Activated naive CD4-positive, alpha-beta T cell treated with anti-CD3 and anti-CD28 coated beads, Interleukin-2, amount 50 U/mL, for 16 hours (primary cell): ENCODE measurements at places on chromosomes 1 and 21.
A peak's percentile ranks its signal among the peaks of the same experiment; 100 is the strongest.

GRCh38 chr21:42518626-42519025, 5.0 kb downstream of the SLC37A1 start:
- DNase-seq, result no peak

GRCh38 chr1:65539266-65540131, 119.0 kb downstream of the LEPR start:
- DNase-seq, result no peak

DNA sequence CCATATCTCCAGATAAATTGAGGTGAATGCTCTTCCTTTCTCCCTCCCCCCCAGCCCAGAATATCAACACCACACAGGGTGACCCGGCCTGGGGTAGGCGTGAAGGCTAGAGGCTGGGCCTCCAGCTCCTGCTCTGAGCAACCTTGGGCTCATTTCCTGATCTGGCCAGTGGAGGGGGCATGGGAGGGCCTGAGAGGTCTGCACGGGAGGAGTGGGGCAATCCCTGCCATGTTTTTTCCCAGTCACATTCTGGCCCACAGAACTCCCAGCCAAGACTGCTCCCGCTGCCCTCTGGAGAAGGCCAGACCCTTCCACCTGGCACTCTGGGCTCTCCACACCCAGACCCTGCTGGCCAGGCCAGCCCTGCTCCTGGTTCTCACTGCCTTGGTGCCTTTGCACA, 3.9 kb downstream of the CLDN19 start:
- no peak for DNase-seq

DNA sequence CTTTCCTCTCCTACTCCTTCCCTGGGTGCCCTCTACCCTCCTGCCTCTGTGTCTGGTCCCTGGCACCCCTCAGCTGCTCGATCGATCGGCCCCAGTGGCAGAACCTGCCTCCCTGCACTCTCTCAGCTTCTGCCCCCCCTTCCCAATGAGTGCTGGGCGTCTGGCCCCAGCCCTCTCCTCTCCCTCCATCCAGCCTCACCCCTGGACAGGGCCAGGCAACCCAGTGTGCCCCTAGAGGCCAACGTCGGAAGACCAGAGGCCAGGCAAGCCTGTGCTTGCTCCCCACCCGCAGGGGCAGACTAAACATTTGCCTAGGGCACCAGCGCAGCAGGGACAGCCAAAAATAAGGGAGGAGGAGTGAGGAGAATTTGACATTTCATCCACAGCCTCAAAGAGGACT, 43.5 kb downstream of the LGR6 start:
- peak; percentile 28 for DNase-seq
